ENCODE measurements at places on chromosomes 5 and 9.

GRCh38 chr5:64925123-64925522 is 156.4 kb downstream of the CWC27 start:
- DNase-seq = no peak

GRCh38 chr5:6506611-6507010 is 58.0 kb downstream of the UBE2QL1 start:
- no peak for DNase-seq

- no peak for DNase-seq
Measured at GRCh38 chr5:174457141-174457678, 267.2 kb upstream of the MSX2 start.

DNA sequence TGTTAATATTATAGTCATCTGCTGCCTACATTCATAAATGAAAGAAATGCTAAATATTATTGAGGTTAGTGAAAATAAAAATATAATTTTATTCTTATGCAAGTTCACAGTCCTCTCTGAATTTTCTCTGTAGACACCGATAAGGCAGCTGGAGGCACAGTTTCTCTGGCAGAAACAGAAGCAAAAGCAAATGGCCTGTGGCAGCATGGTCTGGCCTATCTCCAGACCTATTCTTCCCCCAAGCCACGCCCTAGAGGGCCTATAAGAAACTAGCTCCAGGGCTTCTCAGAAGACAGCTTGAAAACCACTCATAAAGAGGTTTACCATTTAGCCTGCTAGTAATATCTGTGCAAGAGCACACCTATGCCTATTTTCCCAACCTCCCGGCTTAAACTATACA is 28.4 kb downstream of the MRPS27 start:
- DNase-seq = no peak

DNA sequence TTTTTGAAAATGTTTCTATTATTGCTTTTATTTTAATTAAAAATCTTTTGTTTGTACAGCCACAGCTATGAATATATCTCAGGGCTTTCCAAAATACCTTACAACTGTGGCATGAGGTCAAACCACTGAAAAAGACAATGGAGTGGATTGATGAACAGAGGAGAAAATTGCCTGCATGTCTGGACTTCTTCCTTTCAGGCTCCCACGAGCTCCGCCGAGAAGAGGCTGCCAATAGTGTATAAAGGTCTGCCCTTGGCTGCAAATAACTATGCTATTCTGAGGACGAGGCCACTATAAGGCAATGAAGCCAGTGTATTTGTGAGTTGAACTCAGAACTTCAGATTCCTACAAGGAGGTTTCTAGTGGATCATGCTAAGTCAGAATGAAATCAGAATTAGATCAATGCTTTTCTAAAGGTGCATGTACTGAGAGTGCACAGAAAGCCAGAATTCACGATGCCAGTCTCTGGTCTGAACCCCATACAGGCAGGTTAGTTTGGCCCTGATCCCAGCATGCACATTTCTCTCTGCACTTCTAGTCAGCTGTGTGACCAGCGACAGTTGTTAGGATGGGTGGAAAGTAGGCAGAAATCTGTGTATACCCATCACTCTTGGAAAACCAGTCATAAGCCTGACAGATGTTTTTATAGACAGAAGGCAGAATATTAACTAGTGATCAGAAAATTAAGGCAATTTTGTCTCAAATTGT is 42.7 kb upstream of the PLPP1 start:
- DNase-seq = no peak

GRCh38 chr5:118990582-118990981 is 2.2 kb upstream of the DTWD2 start:
- no peak for DNase-seq

DNA sequence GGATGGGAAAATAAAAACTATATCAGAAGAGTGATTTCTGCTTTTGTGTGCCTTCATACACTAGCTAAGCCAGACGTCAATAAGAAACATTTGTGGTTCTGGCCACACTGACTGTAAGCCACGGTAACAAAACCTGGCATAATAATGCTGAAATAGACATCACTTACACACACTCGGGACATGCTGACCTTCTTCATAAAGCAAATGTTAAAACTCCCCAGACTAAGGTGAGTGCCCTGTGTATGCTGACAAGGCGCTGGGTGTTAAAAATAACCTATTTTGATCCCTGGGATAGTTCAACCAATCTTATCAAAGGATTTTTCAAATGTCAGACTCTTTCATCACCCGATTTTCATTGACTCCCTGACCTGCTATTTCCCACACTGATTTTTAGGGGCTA is 337.0 kb downstream of the RAB3C start:
- no peak for DNase-seq

DNA sequence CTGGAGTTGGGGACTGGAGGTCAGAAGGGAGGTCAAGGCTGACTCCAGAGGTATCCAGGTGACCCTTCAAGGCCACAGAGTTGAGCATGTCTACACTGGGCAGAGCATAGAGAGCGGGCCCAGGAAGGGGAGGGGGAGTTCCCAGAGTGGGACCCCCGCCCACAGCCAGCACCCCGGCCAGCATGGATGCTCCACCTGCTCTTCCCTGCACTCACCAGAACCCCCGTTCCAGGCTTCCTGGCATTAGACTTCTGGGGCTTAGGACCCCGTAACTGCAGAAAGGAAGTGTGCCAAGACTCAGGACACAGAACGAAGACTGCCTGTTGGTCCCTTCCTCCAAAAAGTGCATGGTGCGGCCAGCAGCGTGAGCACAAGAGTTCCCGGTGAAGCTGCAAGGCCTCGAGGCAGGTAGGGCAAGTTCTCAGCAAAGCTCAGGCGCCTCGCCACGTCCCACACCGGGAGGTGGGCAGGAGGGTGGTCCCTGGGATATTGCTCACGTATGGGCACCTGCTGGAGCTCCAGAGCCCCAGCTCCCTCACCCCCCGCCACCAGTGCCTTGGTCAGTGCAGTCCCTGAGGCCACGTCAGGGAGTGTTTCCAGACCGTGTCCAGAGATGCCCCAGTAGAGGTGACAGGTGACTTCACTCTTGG is 13.8 kb downstream of the ABO start:
- DNase-seq = no peak

GRCh38 chr5:54883374-54884194 is 101.8 kb downstream of the ESM1 start:
- no peak for DNase-seq

GRCh38 chr9:30744871-30745270 is 1639.6 kb upstream of the ACO1 start:
- DNase-seq = no peak

GRCh38 chr5:113378514-113378913 is 56.3 kb downstream of the TSSK1B start:
- no peak for DNase-seq

DNA sequence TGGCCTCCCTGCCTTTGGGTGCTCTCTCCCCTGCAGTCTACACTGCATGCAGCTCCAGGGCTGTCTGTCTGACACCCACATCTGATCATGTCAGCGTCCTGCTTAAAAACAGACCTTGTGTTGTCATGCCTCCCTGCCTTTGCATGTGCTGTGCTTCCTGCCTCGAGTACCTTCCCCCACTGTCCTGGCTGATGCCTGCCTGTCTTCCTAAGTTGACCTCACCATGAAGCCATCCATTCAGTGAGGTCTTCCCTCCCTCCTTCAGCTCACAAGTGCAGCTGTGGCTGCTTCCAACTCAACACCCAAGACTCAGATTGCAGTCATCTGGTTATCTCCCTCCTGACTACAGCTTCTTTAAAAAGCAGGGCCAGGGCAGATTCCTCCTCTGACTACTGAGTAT is 5.5 kb downstream of the ANGPTL2 start:
- DNase-seq = no peak

- no peak for DNase-seq
Measured at GRCh38 chr5:68325065-68325580, 109.6 kb downstream of the PIK3R1 start.

GRCh38 chr5:54292866-54293265 is 17.5 kb downstream of the ARL15 start:
- no peak for DNase-seq

GRCh38 chr5:18702821-18703220 is 1068.6 kb downstream of the TAF11L14 start:
- DNase-seq = no peak

GRCh38 chr9:83625178-83625577 is 2.2 kb downstream of the IDNK start:
- no peak for DNase-seq

DNA sequence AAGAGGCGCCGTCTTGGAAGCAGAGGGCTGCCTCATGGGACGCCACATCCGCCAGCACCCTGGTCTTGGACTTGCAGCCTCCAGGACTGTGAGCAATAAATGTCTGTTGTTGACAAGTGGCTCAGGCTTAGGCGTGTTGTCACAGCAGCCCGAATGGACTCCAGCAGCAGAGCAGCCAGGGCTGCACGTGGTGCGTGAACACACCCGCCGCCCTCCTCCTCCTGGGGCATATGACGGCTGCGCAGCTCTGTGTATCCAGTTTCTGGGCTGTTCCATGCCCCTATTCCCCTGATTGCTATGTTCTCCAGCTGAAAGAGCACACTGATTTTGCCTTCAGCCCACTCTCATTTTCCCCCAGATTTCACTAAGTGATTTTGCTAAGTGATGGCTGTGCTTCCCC is 36.0 kb upstream of the CLPTM1L start:
- DNase-seq = no peak

GRCh38 chr5:65043843-65044359 is 275.2 kb downstream of the CWC27 start:
- DNase-seq = no peak

DNA sequence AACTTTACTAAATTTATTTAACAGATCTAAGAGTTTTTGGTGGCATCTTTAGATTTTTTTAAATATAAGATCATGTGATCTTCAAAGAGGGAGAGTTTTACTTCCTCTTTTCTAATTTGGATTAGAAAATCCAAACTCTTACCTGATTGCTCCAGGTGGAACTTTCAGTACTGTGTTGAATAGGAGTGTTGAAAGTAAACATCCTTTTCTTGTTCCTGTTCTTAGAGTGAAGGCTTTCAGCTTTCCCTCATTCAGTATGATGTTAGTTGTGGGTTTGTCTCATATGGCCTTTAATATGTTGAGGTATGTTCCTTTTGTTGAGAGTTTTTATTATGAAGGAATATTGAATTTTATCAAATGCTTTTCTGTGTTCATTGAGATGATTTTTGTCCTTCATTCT is 650.0 kb upstream of the SGCD start:
- no peak for DNase-seq

DNA sequence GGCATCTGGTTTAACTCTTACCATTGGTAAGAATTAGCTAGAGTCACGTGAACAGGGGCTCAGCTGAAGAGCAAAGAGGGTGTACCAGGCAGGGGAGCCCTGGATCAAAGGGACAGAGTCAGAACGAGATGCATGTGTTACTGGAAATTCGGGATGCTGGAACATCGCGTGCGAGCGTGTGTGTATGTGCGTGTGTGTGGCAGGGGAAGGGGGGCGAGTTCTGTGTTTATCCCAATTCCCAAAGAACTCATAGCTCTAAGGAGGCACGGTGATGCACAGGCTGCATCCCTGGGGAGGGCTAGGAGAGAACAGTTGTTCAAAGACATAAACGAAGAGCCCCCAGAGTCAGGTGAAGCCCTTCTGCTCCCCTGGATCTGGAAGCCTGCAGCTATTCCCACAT is 353.3 kb downstream of the GADD45G start:
- DNase-seq = no peak

GRCh38 chr5:114402206-114402605 is 40.3 kb downstream of the KCNN2 start:
- no peak for DNase-seq

- no peak for DNase-seq
Measured at GRCh38 chr9:14535161-14535955, 157.9 kb downstream of the ZDHHC21 start.

- DNase-seq = no peak
Measured at GRCh38 chr5:108548684-108549596, 167.0 kb upstream of the FBXL17 start.

- DNase-seq = no peak
Measured at GRCh38 chr5:69516769-69517168, 24.2 kb downstream of the OCLN start.

DNA sequence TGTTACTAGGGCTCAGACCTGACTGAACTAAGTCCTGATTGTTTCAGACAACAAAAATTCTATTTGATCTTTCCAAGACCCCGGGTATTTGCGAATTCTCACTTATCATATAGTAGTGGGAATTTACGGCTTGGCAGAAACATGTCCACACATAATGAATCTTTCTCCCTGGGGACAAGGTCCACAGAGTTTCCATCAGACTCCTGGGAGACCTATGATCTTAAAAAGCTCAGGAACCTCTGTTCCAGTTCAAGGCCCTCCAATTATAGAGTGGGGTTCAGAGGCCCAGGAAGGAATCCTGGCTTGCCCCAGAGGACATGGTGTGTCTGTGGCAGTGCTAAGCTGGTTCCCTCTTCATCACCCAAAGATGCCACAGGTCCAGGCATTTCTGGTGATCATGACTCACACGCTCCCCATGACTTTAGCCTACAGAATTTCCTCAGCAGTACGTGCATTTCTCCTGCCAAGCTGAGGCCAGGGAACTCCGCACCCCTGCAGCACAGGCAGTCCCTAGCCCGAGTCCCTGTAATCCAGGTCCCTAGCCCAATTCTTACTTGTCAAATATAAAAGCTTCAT is 12.6 kb downstream of the RAPGEF1 start:
- no peak for DNase-seq

DNA sequence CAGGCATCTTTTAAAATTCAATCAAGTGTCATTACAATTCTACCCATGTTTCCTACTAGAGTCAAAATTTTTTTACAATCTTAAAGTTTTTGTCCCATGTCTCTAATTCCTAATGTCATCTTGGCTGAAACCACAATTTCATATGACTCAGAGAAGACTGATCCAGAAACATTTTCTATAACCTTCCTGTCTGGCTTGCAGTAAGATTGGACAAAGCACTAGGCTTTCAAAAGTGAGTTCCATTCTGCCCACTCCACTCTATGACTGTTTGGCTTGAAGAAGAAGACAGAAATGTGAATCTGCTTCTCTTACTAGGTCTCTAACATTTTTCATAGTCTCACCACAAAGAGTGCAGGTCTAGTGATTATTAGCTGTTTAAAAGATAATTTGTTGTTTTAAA is 88.8 kb downstream of the NR3C1 start:
- DNase-seq = no peak

GRCh38 chr9:129762985-129763926 is 10.4 kb upstream of the PTGES start:
- DNase-seq = no peak

- no peak for DNase-seq
Measured at GRCh38 chr5:14834062-14834461, 37.5 kb downstream of the ANKH start.

- DNase-seq = no peak
Measured at GRCh38 chr5:171893290-171893886, 107.8 kb downstream of the SMIM23 start.

GRCh38 chr5:73899055-73899454 is 273.1 kb downstream of the ARHGEF28 start:
- DNase-seq = no peak

DNA sequence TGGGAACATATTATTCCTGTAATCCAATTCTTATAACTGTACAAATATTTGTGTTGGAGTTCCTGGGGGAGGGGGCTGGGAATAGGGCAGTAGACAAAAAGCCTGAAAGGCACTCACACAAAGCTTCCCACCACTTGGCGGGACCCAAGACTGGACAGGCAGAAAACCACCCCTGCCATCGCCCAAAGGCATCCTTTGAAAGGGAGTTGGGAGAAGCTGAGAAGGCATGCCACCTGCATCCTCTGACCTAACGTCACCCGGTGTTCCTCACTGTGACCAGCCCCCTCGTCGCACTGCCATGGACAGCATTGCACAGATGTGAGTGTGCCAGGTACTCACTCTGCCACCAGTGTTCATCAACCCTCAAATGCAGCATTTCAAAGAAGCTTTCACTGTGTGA is 80.6 kb upstream of the SMIM23 start:
- no peak for DNase-seq

GRCh38 chr5:110625376-110625999 is 101.0 kb downstream of the TMEM232 start:
- no peak for DNase-seq

GRCh38 chr5:1784197-1785050 is 15.2 kb downstream of the MRPL36 start:
- no peak for DNase-seq

Measured in activated T-cell treated with anti-CD3 and anti-CD28 coated beads for 1 hour (primary cell).